ENCODE measurements at places on chromosomes 1 and 21.

GRCh38 chr1:152367436-152367835 lies 7.6 kb upstream of the FLG2 start:
- no peak for DNase-seq

DNA sequence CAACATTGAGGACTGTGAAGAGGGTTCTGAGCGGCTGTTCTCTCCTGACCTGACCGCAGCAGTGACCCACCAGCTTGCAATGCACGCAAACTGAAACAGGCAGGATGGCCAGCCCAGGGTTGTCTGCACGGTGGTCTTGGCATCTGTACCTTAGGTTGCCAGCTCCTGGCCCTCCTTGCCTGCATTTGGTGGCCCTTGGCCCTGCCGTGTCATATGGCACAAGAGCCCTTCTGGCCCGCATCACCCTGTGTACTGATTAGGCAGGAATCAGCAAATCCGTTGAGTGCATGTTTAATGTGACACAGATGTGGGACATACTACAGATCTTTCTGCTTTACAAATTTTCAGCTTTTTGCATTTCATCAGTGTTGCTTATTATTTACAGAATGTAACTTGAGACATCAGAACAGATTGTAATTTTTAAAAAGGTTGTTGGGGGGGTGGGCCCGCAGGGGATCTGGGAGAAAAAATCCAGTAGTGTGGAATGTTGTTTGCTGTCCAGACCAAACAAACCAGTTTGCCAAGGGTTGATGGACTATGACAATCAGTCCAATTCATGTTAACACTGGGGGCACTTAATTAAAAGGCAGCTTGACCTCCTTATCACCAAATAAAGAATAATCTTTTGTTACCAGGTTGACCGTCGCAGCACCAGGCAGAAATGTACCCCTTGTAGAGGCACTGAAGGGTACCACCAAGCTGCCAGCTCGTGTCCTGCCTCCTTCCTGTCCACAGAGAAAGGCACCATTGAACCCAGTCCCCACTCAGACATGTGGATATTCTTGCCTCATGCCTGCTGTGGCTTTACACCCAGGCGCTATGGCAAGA lies 132.6 kb downstream of the DHRS3 start:
- no peak for DNase-seq

GRCh38 chr21:28758042-28758882 lies 234.4 kb downstream of the LTN1 start:
- DNase-seq: no peak

- no peak for DNase-seq
Measured at GRCh38 chr1:232017759-232018158, 391.2 kb downstream of the DISC1 start.

DNA sequence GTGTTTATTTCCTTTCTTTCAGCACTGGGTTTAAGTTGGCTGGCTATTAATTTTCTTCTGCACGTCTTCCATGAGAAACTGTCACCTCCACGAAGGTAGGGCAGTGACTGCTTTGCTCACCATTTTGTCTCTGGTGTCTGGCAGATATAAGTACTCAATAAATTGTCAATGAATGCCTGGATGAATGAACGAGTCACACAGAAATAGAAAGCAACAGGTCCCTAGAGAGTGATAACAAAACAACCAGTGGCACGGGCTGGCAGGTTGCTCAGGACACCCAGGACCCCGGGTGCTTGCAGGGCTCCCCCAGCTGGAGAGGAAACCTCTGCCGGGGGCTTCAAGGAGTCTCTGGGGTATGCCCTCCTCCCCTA lies 3.2 kb upstream of the MYOC start:
- no peak for DNase-seq

GRCh38 chr1:187336441-187337168 lies 507.9 kb downstream of the PLA2G4A start:
- no peak for DNase-seq

GRCh38 chr1:9861360-9861759 lies 37.6 kb upstream of the CLSTN1 start:
- DNase-seq: no peak

- DNase-seq: no peak
Measured at GRCh38 chr1:43363283-43363934, 4.4 kb downstream of the ELOVL1 start.

- peak; percentile 14 for DNase-seq
Measured at GRCh38 chr1:239997515-239998311, 94.0 kb upstream of the FMN2 start.

GRCh38 chr1:170209125-170209524 lies 63.4 kb downstream of the NTMT2 start:
- no peak for DNase-seq

Measured in neuronal stem cell (in vitro differentiated cells).